ENCODE measurements at places on chromosomes 5 and 9.

GRCh38 chr9:81534138-81534875 lies 155.0 kb downstream of the TLE1 start:
- DNase-seq = no peak

GRCh38 chr9:29830821-29831220 lies 2257.5 kb upstream of the C9orf72 start:
- no peak for DNase-seq

GRCh38 chr9:79572032-79572607 lies 355 bp downstream of the TLE4 start:
- DNase-seq = no peak

DNA sequence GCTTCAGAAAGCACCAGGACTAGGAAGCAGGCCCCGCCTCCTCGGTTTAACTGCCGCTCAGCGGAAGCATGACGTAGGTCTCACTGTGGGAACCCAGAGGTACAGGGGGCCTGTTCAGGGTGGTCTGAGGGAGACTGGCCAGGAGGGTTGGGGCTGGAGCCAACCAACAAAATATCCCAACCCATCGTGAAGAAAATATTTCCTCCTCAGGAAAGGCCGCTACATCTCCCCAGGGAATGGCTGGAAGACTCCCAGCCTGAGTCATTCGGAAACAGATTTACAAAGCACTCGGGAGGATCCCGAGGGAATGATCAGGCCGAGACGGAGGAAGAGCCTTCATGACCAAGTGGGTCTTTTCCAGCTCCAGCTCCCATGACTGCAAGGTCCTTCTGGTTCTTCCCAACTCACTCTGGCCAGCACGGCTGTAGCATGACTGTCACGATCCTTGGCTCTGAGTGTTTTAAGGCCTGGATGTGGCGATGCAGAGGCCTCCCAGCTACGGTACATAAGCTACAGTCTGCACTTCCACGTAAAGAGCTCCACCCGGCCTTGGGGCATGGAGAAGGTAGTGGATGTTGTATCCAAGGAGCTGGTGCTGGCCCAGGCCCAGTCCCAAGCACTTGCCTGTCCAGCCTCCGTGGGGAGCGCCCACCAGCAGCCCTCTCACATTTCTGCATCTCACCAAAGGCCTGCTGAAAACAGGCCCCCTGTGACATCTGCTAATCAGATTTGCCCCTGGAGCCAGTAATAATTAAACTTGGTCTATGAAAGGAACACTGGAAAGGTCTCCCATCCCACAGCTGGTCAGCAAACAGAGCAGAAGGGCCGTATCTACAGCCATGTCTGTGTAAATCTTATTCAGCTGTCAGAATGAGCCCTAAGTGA lies 100.6 kb downstream of the LHFPL2 start:
- DNase-seq = no peak

GRCh38 chr9:106954974-106955850 lies 92.2 kb downstream of the ZNF462 start:
- DNase-seq = no peak

DNA sequence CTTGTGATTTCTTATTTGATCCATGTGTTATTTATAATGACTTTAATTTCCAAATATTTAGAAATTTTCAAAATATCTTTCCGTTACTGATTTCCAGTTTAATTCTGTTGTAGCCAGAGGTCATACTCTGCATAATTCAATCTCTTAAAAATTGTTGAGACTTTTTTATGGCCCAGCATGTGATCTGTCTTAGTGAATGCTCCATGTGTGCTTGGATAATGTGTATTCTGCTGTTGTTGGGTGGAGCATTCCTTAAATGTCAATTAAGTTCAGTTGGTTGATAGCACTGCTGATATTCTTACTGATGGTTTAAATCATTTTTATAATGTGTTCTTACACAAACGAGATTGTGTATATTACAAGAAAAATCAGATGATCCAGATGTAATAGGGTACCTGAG lies 180.8 kb downstream of the RGS3 start:
- no peak for DNase-seq

- DNase-seq = no peak
Observed at GRCh38 chr5:116495786-116496357, 78.8 kb downstream of the SEMA6A start.

- no peak for DNase-seq
Observed at GRCh38 chr9:15271403-15271802, 35.6 kb downstream of the TTC39B start.

GRCh38 chr9:111957856-111958631 lies 61.4 kb downstream of the UGCG start:
- no peak for DNase-seq

- DNase-seq = no peak
Observed at GRCh38 chr9:4574657-4575243, 84.5 kb downstream of the SLC1A1 start.

DNA sequence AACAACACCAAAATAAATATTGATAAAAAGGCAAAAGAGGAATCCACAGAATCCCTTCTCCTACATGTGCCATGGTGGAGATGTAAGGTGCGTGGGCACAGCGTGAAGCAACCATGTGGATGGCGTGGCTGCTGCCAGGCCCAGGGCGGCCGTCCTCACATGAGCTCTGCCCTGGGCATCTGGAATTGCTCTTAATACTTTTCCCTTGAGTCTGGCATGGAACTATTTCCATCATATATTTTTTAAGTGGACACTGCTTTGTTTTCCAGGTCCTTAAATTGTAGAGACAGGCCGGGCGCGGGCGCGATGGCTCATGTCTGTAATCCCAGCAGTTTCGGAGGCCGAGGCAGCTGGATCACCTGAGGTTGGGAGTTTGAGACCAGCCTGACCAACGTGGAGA lies 349.3 kb downstream of the IRX1 start:
- DNase-seq = no peak

DNA sequence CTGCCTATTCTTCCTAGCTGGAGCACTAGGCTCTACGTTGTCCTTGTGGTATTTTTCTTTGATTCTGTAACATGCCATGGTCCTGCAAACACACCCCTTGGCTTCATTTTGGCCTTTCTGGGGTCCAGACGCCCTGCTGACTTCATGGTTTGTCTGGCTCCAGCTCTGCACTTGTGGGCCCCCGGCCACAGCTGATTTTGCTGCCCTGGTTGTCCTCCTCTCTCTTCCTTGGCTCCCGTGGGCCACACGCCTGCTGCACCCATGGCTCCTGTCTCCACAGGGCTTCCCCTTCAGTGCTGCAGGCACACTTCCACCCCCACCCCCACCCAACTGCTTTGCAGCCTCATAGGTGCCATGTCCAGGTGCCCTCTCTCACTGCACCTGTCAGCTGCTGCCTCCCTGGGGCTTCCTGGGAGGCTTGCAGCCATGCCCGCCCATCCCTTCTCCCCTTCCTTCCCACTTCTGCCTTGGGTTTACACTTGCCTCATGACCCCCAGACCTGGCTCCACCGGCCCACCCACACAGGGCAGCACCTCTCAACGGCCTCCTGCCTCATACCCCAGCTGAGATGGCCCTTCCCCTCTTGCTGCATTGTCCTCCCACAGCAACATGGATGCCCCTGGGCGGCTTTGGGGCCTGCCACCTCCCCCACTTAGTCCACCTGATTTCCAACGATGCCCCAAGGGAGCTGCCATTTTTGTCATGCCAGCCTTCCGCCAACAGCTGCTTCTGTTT lies 25.6 kb downstream of the SLC6A3 start:
- DNase-seq = no peak

DNA sequence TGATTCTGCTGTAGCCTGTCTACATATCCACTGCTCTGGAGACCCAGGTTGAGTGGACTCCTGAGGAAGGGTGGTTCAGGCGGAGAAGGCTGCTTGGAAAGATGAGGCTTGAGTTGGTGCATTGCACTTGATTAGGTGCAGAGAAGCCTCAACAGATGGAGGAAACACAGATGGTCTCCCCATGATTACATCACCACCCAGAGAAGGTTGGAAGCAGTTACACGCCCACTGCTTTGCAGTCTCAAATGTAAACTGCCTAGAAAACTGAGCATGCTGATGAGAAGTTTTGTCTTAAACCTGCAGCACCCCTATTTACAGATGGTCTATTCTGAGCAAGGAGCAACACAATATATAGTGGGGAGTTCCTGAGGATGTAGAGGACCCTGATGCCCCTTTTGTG lies 266.6 kb downstream of the PIK3R1 start:
- no peak for DNase-seq

GRCh38 chr5:180126716-180127681 lies 55.4 kb upstream of the RNF130 start:
- DNase-seq = peak; percentile 6

- DNase-seq = no peak
Observed at GRCh38 chr5:17014686-17015085, 78.6 kb upstream of the MYO10 start.

GRCh38 chr9:85599540-85600105 lies 142.1 kb downstream of the AGTPBP1 start:
- no peak for DNase-seq

DNA sequence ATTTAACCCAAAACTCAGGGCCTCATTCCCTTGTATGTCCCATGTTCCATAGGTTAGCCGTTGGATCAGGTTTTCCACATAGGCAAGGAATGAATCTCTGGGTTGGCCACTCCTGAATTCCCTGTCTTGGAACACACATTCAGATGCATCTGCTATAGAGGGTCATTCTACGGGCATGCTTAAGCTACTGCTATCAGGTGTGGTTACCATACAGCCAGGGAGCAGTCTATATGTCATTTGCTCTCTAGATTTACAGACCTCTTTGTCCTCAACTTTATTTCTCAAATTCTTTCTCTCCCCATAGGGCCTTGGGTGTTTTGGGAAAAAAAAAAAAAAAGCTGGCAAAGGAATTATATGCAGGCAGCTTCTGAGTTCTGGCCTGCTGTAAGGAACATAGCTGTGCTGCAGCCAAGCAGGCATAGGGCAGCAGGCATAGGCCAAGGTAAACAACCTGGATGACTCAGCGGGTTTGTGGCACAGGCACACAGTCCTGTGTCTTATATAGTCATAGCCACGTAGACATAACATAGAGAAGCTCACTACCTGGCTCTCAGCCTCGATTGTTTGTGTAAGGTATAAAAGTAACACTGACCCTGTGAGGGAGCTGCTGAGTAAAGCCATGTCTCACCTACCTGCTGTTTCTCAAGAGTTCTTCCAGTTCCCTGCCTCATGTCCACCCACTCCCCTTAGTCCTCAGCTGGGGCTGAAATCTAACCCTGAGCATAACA lies 141.5 kb downstream of the OSTF1 start:
- DNase-seq = no peak

GRCh38 chr5:41406936-41407335 lies 103.5 kb downstream of the PLCXD3 start:
- no peak for DNase-seq

Data from effector CD8-positive, alpha-beta T cell (primary cell).